ENCODE measurements at places on chromosomes 6 and 20.

DNA sequence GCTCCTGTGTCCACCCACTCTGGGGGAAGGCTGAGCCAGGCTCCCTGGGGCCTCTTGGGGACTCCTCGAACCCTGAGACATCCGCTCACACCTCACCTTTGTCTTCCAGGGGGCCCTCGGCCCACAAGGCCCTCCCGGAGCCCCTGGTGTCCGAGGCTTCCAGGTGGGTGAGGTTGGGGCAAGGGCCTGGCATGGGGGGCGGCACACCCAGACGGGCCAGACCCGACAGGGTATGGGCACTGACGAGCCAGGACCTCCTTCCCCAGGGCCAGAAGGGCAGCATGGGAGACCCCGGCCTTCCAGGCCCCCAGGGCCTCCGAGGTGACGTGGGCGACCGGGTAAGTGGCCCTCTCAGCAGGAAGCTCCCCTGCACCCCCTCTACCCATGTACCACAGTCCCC, 13.4 kb downstream of the COL9A3 start:
- DNase-seq, result no peak

GRCh38 chr6:130934848-130935585, 107.8 kb downstream of the SMLR1 start:
- no peak for DNase-seq

DNA sequence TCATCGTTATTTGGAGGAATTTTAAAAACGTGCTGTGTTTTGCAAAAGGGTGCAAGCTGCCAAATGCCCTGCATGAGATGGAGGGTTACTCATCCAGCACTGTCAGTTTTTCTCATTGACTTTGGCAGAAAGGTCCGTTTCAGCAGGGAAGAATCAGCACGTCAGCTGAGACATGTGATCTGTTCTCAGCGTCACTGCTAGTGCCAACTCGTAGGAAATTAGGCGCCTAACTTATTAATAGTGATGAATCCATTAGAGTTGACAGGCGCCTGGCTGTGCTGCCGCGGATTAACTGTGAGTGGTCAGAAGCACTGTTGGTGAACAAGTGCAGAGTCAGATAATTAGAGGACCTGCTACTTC, 175.5 kb upstream of the FOXQ1 start:
- DNase-seq, result no peak

- DNase-seq, result no peak
These were observed 35.2 kb downstream of the SMLR1 start for GRCh38 chr6:130862370-130862769.

DNA sequence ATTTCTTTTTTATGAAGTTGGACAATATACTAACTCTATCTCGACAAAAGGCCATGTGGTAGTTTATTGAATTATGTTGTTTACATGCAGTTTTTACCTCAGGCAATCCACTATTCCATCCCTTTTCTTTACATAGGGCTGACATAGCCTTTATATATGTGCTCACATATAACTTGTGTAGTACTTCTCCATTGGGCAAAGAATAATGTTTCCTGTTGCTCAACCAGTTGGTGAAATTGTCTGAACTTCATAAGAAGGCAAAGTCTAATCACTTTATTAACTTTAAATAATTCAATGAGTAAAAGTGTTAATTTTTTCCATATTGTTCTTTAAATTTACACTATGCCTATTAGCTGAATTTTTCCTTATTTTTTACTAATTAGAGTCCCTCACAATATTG, 1272.1 kb downstream of the EPHA7 start:
- no peak for DNase-seq

- no peak for DNase-seq
These were observed 24.9 kb downstream of the SESN1 start for GRCh38 chr6:109069746-109070145.

GRCh38 chr20:51756653-51757052, 11.5 kb downstream of the ATP9A start:
- DNase-seq, result no peak

DNA sequence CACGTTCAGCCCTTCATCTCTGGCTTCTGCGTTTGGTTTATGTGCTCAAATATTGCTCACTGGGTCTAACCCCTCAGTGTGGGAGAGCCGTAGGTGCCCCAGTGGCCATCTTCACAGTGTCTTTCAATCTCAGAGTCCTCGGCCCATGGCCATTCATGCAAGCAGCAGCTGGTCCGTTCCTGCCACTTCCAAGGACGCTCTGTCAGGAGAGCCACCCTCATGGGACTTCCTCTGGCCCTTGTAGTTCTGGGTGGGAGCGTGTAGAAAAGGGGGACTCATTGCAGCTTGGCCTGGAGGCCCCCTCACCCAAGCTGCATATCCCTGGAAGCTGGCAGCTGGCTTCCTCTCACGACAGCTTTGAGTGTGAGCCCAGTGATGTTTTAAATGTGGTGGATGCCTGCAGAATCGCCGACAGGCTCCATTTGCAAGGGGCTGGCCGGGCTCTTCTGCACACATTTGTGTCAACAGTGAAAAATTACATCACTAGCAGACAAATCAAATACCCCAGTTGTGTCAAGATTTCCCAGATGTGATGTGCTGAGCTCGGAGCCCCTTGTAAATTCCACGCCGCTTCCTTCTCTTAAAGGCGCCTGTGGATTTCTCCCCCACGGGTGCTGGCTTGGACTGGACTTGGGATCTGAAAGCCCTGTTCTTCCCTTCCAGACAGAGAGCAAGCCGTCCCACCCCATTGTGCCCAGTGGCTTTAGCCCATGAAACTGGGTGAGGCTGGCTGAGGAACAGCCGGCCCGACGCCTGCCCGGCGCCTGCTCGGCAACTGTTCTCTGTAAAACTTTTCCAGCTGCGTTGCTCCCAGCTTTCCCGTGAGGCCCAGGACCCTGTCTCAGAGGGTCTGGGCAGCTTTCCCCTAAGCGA, 360.1 kb downstream of the TAF4 start:
- no peak for DNase-seq

DNA sequence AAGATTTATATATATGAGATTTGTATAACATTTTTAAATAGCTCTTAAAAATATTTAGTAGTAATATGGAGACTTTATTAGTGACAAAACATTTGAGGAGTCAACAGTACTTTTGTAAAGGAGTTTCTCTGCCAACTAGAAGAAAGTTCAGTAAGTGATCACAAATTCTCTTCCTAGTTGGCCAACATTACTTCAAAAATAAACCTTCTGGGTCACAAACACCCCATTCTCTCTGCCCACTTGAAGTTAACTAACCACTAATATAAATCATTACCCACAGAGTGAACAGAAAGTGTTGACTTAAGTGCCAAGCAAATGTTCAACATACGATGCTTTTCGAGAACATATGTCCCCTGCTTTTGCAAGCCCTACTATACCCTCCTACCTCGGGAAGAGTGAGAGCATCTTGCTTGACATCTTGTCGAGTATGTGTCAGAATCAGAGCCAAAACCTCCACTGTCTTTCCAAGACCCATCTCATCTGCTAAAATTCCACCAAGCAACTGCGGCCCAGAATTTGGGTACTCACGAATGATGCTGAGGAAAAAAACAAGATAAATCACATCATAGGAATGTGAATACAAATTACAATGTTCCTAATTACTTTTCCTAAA, 16.9 kb downstream of the SHPRH start:
- DNase-seq, result no peak

DNA sequence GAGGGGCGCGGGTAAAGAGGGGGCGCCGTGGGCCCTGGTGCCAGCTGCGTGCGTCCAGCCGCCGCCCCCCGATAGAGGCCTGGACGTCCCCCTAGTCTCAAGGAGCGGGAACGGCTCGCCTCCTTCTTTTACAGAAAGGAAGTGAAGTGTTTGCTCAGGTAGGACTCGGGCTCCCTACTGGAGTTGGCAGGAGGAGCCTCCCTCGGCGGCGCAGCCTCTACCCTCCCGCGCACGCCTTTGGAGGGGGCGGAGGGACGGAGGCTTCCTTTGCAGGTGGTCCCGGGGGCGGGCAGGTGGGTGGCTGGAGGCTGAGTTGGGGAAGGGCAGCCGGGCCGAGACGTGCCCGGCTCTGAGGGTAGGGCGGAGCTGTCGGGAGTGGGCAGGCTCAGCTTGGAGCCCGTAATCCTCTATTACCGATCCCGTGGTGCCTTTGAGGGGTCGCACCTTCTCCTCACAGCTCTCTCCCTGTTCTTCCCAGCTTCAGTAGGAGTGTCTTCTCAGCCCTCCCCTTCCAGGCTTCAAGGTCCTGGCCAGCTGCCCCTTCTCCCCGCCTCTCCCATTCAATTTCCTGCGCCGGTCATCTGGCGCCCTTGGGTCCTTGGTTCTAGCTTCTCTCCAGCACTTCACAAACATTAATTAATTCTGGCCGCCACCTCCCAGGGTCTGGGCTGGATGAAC, 728 bp downstream of the ITPR3 start:
- no peak for DNase-seq

GRCh38 chr6:72216222-72217068, 330.1 kb downstream of the RIMS1 start:
- no peak for DNase-seq

DNA sequence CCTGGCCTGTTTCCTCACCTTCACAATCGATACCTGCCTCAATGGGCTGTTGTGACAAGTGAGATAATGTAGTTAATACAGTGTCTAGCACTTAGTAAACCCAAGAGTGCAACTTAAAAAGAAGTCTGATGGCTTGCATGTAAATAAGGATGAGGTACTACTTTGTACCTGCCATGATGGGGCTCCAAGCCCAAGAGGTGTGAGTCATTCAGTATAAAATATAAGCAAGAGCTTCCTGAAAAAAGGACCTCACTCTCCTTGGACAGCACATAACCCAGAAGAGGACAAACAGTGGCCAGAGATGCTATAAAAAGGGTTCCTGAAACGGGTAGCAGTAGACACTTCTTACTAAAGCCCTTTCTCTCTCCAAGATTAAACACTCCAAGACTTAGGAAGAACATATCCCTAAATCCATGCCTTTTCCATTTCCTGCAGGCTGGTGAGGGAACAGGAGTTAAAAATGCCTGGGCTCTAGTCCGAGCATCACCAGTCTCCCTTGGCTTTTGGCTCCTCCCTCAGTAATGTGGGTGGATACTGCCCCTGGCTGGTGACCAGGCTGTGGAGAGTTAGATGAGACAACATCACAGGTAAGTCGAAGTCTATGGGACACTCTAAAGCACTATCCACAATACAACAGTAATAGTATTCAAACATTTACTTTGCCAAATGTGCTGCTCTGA, 4.3 kb downstream of the UBE2V1 start:
- DNase-seq, result no peak

DNA sequence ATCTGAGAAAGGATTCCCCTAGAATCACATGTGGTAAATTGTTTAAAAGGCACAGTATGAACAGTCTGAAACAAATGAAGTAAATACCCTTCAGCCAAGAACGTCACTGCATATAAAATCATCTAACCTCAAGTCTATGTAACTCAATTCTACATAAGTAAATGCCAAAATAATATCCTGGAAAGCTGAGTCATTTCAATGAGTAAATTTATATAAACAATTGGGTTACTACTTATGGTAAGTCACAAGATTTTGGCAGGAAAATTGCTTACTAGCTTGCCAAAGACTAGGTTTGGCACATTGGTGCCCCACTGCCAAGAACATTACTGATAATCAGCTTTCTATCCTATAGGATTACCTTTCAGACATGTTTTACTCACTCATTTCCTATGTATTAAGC, 8.4 kb downstream of the GMDS start:
- no peak for DNase-seq

DNA sequence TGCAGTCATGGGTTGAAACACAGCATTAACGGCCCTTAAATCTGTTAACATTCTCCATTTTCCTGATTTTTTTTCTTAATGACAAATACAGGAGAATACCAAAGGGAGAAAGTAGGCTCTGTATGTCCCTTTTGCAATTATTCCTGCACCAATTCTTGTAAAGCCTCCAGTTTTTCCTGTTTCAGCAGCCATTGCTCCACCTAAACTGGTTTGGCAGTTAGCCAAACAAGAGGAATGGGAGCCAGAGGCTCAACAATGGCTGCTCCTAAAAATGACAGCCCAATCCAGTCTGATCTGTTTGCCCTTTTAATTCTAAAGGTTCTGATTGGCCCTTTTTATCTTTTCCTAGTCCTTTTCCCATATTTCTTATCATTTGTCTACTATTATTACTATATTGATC, 284.2 kb upstream of the SGK1 start:
- no peak for DNase-seq

GRCh38 chr6:34514112-34514511, 42.0 kb downstream of the SPDEF start:
- no peak for DNase-seq

DNA sequence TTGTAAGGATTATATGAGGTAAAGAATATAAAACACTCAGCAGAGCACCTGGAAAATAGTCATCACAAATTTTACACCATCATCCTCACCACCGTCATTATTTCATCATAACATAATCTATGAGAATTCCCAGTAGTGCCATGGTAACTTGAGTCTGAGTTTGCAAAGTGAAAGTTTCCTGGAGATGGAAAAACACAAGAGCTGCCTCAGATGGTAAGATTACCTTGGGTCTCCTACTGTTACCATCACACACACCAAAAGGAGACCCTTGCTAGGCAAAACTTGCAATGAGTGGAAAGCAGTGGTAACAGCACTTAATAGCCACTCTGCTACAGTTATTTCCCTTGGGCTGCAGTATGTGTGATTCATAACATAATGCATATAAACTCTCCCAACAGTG, 589.8 kb downstream of the RNF144B start:
- DNase-seq, result no peak

DNA sequence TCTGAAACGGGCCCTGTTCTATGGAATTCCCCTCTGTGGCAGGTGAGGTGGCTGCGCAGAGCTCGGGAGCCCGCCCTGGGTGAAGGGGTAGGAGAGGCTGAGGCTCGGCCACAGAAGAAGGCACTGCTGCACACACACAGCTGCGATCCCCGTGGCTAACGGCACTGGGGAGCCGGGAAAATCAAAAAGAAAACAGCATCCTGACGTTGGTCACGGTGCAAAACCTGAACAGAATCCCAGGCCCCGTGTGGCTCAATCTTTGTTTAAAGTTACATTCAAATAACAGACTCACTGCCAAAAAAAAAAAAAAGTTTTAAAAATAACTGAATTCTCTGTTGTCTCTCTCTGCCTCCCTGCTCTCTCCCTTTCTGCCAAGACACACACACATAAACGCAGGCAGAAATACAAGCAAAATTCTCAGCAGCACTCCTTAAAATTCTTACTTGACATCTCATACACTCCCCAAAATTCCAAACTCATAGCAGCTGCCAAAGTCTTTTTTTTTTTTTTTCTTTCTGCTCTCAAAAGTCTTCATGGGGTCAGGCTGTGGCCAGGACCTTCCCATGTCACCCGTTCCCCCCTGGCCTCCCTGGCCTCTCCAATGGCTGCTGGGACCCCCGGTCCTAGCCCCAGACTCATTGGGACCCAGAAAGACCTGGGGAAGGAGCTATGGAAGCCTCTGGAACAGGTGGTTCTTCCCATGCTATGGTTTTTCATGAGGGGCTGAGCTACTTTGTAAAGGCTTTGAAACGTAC, 248.8 kb downstream of the TTLL2 start:
- no peak for DNase-seq

DNA sequence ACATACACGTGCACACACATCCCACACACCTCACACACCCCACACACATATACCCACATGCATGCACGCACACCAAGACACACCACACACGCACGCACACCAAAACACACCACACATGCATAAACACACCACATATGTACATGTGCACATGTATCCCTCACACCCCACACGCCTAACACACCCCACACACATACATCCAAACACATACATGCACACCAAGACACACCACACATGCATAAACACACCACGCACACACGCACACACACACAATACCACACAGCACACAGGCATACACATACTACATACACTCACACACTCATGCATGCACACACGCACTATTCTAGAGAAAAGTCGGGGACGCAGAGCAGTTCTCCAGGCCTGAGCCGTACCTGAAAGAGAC, 671.5 kb downstream of the PRKN start:
- DNase-seq, result no peak

- no peak for DNase-seq
These were observed 11.8 kb downstream of the FAM83D start for GRCh38 chr20:38937978-38938473.

GRCh38 chr6:8389036-8389818, 46.1 kb downstream of the SLC35B3 start:
- no peak for DNase-seq

All from activated CD4-positive, alpha-beta T cell treated with anti-CD3 and anti-CD28 coated beads, Interleukin-2, amount 50 U/mL, for 24 hours (primary cell).